ENCODE measurements at places on chromosomes 3 and 15.

DNA sequence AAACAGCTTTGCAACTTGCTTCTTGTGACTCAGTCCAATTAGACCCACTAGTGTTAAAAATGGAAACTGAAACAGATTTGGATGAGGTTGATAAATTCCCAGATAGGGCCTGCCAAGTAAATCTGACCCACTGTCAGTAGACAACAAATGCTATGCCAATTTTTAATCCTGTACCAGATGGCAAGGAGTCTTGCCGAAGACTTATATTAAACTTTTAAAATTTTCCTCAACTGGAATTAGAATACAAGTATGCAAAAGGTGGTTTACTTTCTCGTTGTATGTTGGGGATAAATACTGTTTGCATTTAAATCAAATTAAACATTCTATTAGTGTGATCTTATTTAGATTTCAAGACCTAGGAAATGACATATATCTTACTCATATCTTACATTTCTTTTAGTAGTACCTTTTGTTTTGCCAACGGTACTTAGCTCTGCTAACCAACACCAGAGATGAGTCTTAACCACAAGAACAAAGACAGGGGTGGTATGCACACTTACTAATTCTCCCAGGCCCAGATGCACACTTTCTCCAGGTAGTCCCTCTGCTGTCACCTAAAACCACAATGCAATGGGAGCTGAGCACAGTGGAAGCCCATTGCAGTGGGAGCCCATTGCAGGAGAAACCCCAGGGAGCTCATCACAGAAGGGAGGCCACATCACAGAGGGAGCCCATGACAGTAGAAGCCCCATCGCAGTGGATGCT is 77.8 kb downstream of the WWTR1 start:
- DNase-seq = no peak

- no peak for DNase-seq
Observed at GRCh38 chr3:86949850-86950249, 41.1 kb downstream of the VGLL3 start.

DNA sequence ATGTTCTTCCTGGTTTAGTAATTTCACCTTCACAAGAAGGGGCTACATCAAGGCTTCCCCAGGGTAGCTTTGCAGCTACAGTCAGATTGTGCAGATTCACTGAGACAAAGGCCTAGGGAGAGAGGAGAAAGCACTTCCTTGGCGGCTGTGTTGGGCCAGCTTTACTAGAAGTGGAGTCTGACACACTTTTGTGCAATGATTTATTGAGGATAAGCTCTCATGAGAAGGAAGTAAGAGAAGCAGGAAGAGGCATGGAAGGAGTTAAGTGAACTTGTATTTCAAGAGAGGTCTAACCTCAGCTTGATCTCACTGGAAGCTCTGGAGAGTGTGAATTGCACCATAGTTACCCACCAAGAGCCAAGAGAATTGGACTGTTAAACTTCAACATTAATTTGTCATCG is 78.9 kb downstream of the TGFBR2 start:
- DNase-seq = no peak

- DNase-seq = no peak
Observed at GRCh38 chr3:24520976-24521419, 26.3 kb upstream of the THRB start.

GRCh38 chr15:37792351-37792750 is 142.1 kb upstream of the TMCO5A start:
- no peak for DNase-seq

DNA sequence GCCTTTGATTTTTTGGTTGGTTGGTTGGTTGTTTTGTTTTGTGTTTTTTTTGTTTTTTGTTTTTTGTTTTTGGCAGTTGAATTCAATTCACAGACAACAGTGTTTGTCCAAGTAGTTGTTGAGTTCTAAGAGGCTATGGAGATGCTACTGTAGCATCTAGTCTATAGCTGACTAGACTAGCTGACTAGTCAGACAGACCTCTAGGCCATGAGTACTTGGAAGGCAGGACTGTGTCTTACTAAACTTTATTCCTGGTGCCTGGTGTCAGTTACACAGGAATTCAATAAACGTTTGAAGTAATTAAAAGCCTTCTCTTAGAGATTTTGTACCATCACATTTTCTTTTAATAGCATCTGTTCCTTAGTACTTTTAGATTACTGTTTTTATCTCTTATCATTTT is 35.7 kb downstream of the RNF13 start:
- no peak for DNase-seq

DNA sequence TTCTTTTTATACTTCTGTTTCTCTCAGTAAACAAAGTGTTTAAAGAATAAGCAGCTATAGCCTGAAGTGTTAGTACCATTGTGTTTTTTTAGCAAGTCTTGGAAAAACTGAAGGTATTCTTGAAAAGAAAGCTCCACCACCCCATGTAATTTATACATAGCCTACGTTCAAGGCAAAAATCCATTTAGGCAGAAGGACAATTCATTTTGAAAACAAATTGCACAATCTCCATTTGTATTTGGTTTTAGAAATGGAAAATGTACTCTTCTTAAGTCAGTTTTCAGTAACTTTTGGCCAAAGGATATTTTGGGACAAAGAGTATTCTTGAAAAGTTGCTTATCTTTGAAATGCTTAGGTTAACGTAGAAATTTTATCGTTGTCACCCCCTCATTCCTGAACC is 34.5 kb downstream of the PTPRG start:
- no peak for DNase-seq

DNA sequence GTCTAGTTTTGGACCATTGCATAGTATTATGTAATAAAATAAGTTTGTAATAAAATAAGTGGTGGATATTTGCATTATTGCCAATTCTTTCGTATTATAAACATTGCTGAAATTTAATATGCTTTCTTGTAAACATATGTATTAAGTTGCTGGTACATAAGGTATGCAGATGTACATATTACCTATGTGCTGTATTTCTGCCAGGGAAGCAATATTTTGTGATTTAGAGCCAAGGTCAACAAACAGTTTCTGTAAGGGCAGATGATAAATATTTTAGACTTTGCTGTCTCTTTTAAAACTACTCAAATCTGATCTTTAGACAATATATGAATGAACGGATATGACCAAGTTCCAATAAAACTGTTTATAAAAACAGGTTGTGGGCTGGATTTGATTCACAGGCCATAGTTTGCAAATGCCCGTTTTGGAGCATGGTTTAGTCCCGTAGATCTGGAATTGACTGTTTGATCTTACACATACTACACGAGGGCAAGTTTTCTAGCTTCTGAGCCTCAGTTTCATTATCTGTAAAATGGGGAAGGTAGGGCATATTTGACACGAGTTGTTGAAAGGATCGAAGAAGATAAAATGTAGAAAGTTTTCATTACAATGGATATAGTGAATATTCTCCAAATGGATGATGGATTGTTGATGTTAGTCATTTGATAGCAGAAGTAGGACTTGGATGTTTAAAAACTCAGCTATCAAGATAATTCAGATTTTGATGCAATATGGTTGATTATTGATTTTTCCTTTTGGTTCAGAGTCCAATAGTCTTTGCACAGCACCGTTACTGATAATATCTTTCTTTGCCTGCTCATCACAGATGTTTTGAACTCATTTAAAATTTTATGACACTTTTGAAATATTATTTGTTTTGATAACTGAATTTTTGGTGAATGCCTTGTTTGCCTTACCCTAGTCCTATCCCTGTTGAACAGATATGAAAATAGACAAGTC is 394.6 kb downstream of the FEZF2 start:
- no peak for DNase-seq

- DNase-seq = no peak
Observed at GRCh38 chr3:120451272-120451761, 525 bp upstream of the FSTL1 start.

DNA sequence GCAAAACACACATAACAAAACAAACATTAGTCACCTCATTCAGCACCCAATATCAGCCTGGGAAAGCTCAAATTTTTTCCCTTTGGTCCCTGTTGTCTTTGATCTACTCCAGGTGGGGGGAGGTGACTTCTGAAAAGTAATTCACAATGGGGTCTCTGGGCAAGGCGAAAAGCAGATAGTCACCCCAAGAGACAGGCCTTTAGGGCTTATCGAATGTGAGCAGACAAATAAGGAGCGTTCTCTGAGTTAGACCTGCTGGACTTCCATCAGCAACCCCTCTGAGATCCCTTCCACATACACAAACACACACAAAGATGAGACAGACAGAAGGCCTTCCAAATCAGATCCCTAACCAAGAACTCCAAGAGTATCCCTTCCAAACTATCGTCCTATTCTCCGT is 171.0 kb upstream of the SMAD3 start:
- no peak for DNase-seq
